ENCODE measurements at places on chromosomes 7 and 10.

- no peak for DNase-seq
Observed at GRCh38 chr7:50783801-50784507, 1.3 kb upstream of the GRB10 start.

GRCh38 chr7:119232091-119232490, 1007.6 kb downstream of the ANKRD7 start:
- DNase-seq: no peak

- no peak for DNase-seq
Observed at GRCh38 chr7:136956671-136957070, 88.2 kb downstream of the CHRM2 start.

DNA sequence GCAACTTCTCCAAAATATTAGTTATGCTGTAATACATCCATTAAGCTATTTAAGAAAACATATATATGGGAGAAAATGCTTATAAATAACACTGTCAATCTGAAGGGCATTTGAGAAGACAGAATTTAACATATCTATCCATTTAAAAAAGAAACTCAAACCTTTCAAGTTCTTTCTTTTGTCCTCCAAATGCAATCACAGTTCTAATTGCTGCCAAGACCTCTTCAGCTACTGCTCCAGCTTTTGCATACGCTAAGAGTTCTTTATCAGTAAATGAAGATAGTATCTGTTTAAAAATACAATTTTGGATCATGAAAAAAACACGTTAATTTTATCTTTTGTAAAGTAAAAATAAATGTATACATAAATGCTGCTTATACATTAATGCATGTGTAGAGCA, 39.6 kb downstream of the ABCB1 start:
- no peak for DNase-seq

- no peak for DNase-seq
Observed at GRCh38 chr7:148304456-148304855, 286.1 kb upstream of the C7orf33 start.

DNA sequence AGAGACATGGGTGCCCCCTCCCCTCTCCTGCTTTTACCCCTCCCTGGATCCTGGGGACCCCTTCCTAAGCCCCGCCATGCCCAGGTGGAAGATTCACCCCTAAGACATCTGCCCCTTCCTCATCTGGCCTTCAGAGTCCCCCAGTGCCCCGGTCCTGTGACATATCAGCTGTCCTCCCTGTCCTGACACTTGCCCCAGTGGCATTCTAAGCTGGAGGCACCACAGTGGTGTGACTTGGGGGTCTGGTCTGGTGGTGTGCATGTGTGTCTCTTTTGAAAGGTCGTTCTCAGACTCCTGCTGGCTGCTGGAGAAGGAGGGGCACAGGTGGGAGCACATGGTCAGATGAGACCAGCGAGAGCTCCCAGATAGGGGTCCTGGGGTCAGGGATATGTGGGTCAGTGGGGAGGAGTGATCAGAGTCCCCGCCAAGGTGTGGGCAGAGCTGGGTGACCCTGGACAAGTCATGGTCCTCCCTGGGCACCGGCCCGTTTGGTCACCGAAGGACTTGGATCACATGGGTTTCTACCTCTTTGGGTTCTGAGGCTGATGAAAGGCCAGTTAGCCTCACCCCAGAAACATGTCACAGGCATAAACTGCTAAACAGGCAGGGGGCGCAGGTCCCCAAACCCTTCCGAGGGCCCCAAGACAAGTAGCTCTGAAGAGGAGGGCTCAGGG, 645 bp upstream of the TFR2 start:
- DNase-seq: no peak

Data from NCI-H2081 treated with DMSO at 0.1 percent for 48 hours (cell line).